Esophagus mucosa (tissue), 1 donor: ENCODE measurements at places on chromosomes 4 and X. TPM values are rescaled to one million over a fixed set of nuclear protein-coding genes. Genes with fewer than 3 reads are reported as not detected.

- ATAC-seq = no peak
These were observed 14.7 kb downstream of the RGS12 start for GRCh38 chr4:3307486-3307885.

GRCh38 chr4:14361084-14361483, 641.2 kb upstream of the CPEB2 start:
- ATAC-seq = peak; percentile 22

The DMD gene
- total RNA-seq = 5.1 TPM

The ACE2 gene
- total RNA-seq = 2.2 TPM

The NALF2 gene
- total RNA-seq = 0.60 TPM
